ENCODE measurements at places on chromosomes 16 and 17. TPM values are rescaled to one million over a fixed set of nuclear protein-coding genes. Genes with fewer than 3 reads are reported as not detected.

DNA sequence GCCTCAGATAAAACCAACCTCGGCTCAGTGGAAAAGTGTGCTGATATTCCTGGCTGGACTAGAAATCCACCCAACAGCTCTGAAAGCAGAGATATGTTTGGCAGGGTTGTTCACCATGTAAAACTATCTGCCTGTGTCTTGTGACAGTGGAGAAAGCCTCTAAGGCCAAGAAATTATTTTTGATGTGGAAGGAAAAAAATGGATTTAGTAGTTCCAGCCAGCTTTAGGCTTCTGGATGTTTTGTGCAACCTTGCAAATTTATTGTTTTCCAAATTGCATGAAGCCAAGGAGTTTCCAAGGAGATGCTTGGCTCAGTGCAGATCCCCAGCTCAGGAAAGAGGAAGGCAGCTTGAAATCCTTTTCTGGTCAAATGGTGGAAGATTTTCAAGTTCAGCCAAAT is 31.6 kb downstream of the TEKT5 start:
- no peak overlapping the region for H3K27ac ChIP-seq
- no peak overlapping the region for H3K4me3 ChIP-seq
- DNase-seq, result no peak
- no peaks in the 10 kb centered on the region for H3K36me3 ChIP-seq

- H3K27ac ChIP-seq, result no peak overlapping the region
- no peak overlapping the region for H3K4me3 ChIP-seq
- no peak for DNase-seq
- H3K36me3 ChIP-seq, result no peaks in the 10 kb centered on the region
- peaks cover 87% of the 10 kb centered on the region for H3K27me3 ChIP-seq
- H3K4me1 ChIP-seq, result no peaks in the 10 kb centered on the region
Observed at GRCh38 chr17:28469376-28469775, 4.1 kb upstream of the SLC13A2 start.

DNA sequence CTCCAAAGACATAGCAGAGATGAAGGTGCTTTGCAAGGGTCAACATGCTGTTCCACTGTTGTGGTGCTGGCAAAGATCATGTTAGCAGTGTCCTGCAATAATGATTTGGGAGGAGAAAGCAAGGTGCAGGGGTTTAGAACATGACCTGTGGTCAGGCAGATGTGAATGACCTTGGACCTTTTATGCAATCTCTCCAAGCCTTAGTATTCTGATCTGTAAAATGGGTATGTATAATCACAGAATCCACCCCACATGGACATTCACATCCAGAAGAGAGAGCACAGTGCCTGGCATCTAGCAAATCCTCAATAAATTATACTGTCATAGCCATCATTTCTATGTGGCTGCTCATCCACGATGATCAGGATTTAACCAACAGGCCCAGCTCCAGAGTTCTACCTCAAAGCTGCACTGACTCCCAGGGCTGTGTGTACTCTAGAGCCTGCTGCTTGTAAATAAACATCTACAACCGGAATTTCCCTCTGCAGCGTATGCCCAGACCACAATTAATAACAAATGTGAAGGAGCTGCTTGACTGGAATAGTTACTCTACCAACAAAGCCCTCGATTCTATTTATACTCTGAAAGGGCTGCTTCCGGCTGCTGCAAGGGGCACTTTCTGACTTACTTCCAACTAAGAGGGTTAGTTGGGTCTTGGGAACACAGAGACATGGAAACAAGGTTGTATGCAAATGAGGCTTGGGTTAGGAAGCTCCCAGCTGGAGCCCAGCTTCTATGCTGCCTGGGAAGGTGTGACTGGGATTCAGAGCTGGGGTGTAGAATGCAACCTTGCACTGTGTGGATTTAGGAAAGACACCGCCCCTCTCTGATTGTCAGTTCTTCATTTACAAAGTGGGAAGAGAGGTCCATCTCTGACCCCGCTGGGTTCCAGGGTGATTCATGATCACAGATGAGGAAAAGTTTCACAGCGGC is 265.2 kb downstream of the XYLT1 start:
- peak; percentile 34 for DNase-seq
- H3K4me1 ChIP-seq, result peaks cover 13% of the 10 kb centered on the region
- no peak overlapping the region for H3K4me3 ChIP-seq
- no peak overlapping the region for H3K27ac ChIP-seq

GRCh38 chr17:64156670-64157069 is 26.7 kb upstream of the ERN1 start:
- no peak overlapping the region for H3K27ac ChIP-seq
- H3K4me3 ChIP-seq, result no peak overlapping the region
- DNase-seq, result no peak
- H3K36me3 ChIP-seq, result no peaks in the 10 kb centered on the region
- peaks cover 14% of the 10 kb centered on the region for H3K4me1 ChIP-seq

- peaks cover 46% of the 10 kb centered on the region for H3K36me3 ChIP-seq
- peaks cover 14% of the 10 kb centered on the region for H3K27me3 ChIP-seq
- no peaks in the 10 kb centered on the region for H3K4me1 ChIP-seq
- DNase-seq, result no peak
Observed at GRCh38 chr16:743794-744500, 3.1 kb upstream of the CIAO3 start.

GRCh38 chr17:12815642-12816141 is 26.4 kb downstream of the ARHGAP44 start:
- H3K36me3 ChIP-seq, result no peaks in the 10 kb centered on the region
- DNase-seq, result no peak
- no peaks in the 10 kb centered on the region for H3K27me3 ChIP-seq

DNA sequence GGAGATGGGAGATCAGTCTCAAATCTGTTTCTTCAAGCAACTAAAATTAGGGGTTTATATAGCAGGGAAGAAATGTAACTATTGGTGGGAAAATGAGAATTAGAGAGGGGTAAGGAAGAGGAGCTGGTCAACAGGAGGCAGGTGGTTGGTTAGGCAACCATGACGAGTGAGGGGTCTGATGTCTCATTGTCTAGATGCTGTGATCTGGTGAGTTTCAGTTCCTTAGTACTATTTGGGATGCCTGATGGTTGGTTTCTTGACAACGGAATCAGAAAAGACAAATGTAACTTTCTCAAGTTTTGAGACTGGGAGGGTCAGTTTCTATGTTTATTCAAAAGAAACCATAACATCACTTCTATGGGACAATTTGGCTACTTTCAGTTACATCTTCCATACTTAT is 415.3 kb upstream of the C16orf82 start:
- no peak for DNase-seq
- no peaks in the 10 kb centered on the region for H3K4me1 ChIP-seq
- no peak overlapping the region for H3K4me3 ChIP-seq
- H3K27ac ChIP-seq, result no peak overlapping the region
- no peaks in the 10 kb centered on the region for H3K36me3 ChIP-seq
- H3K27me3 ChIP-seq, result no peaks in the 10 kb centered on the region

GRCh38 chr17:31216031-31216751 is 80.8 kb downstream of the OMG start:
- no peak overlapping the region for H3K27ac ChIP-seq
- DNase-seq, result no peak
- peaks cover 6% of the 10 kb centered on the region for H3K36me3 ChIP-seq
- H3K27me3 ChIP-seq, result no peaks in the 10 kb centered on the region
- H3K4me3 ChIP-seq, result no peak overlapping the region

- H3K4me1 ChIP-seq, result peaks cover 93% of the 10 kb centered on the region
- peak overlapping the region; percentile 60 for H3K27ac ChIP-seq
- peaks cover 72% of the 10 kb centered on the region for H3K36me3 ChIP-seq
Observed at GRCh38 chr16:89324056-89325010, 106.8 kb downstream of the ZNF778 start.

Gene KRT37
- total RNA-seq, result not detected

Gene FBXL19
- 43.2 TPM for total RNA-seq

Gene TMEM204
- total RNA-seq, result not detected

Gene HNF1B
- 130 TPM for total RNA-seq
